ENCODE measurements at places on chromosomes 7 and 10.
A peak's percentile ranks its signal among the peaks of the same experiment; 100 is the strongest.

GRCh38 chr7:15007507-15007906 lies 105.0 kb upstream of the DGKB start:
- no peak for DNase-seq

DNA sequence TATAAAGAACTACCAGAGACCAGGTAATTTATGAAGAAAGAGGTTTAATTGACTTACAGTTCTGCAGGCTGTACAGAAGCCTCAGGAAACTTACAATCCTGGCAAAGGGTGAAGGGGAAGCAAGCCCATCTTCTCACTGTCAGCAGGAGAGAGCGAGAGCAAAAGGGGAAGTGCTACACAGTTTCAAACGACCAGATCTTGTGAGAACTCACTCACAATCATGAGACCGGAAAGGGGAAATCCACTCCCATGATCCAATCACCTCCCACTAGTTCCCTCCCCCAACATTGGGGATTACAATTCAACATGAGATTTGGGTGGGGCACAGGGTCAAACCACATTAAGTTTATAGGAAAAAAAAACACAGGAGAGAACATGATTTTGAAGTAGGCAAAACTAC lies 222.1 kb upstream of the SHH start:
- no peak for DNase-seq

GRCh38 chr7:129684777-129685176 lies 73.3 kb downstream of the NRF1 start:
- no peak for DNase-seq

- no peak for DNase-seq
These were observed 67.9 kb upstream of the OGDHL start for GRCh38 chr10:49830016-49830415.

DNA sequence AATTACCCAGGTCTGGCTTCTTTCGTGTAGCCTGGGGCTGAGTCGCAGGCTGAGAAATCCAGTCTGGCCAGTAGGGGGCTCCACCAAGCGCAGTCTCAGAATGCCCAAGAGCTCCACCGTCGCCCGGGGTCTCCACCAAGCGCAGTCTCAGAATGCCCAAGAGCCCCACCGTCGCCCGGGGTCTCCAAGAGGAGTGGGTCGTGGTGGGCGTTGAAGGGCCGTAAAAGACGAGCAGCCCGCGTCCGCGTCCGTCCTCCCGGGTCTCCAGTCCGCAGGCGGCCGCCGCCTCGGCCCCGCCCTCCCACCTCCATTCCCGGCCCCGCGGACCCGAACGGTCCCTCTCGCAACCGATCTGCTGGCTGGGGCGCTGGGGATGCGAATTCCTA lies 892 bp upstream of the ZYX start:
- DNase-seq, result peak; percentile 90
